ENCODE measurements at places on chromosomes 1 and 21.

GRCh38 chr1:100631015-100631551 lies 88.5 kb upstream of the VCAM1 start:
- no peak for DNase-seq

DNA sequence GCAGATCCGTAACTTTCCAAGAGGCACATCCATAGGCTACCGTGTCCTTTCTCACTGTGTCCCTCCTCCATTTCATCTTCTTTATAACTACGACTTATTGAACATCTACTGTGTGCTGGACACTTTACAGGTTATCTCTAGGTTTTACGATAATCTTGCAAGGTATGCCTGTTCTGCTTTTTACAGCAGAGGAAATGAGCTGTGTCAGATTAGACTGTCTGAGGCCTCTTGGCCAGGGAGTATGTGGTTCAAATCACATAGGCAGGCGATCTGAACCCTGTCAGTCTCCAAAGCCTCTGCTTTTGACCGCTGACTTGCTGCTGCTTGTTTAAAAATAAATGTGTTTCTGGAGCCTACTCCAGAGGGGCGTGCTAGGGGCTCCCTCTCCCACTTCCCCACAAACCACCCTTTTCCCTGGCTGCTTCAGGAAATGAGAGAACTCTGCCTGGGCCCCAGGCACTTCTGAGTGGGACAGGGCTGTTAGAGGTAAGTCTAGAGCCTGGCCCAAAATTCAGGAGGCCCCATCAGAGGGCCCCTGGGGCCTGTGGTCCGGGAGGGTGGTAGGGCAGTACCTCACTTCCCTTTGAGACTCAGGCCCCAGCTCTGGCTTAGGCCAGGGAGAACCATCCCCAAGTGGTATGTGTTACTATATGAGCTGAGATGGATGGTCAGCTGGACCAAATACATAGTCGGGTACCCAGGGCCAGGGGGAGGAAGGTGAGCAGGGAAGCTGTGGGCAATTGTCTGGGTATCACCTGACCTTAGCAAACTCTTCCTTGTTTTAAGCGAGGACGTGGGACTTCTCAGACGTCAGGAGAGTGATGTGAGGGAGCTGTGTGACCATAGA lies 4.4 kb downstream of the PSEN2 start:
- no peak for DNase-seq

DNA sequence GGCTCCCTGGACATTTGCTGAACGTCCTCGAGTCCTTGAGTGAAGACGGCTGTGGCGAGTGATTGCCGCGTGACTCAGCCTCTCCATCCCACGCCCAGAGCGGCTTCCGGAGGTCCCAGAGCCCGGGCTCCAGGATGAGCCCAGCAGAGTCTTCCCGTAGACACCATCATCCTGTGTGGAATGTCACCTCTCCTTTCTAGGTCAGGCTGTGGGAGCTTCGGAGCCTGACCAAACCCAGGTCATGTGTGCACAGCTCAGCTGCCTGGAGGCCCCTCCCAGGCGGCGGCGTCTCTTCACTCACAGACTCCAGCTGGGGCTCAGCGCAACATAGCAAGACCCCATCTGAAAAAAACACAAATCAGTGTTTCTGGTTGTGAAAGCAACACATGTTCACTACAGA lies 38.2 kb downstream of the PRKCZ start:
- no peak for DNase-seq

- DNase-seq, result no peak
Measured at GRCh38 chr1:147539122-147539575, 2.2 kb upstream of the BCL9 start.

DNA sequence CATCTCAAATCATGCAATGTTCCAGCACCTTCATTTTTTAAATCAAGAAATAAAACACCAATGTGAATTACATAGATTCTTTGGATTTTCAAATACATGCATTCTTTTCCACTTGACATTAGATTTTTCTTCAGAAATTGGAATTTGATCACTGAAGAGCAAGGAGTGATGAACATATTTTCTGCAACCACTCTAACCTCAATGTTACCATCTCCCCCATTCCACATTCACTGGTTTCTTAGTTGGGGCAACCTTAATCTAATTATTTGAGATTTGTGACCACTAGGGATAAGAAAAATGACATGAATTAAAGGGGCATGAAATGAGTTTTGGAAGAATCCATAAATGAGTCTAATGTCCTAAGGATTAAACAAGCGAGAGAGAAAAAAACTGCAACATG lies 168.7 kb upstream of the NR5A2 start:
- DNase-seq, result no peak

DNA sequence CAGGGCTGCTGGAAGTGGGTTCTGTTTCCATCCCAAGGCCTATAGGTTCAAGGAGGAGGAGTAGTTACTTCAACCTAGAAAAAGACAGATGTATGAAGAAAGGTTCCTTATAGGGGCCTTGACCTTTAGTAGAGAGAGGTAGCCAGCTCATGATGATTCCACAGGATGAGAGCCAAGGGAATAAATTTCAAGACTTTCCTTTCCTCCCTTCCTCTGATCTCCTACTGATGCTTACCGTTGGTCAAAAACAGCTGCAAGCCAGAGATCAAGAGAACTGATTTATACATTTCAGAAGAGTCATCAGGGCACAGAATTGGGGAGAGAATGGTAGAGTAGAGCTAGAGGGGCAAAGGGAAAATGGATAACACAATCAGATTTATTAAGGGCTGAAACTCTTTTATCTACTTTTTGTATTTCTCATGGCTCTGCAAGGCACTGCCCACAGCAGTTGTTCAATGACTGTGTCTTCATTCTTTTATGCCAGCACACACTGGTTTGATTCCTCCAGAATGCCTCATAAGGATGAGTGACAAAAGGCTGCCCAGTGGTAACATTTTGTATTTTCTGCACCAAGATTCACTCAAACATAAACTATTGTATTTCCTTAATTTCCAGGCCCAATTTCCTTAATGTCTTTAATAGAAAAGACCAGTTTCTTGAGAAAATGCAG lies 37.4 kb downstream of the AK5 start:
- DNase-seq, result no peak

GRCh38 chr1:60958001-60958400 lies 124.4 kb upstream of the NFIA start:
- DNase-seq, result no peak

Data from T-cell (primary cell).